Uterus (tissue), 4 donors: ENCODE measurements at places on chromosomes 2 and 18. TPM values are rescaled to one million over a fixed set of nuclear protein-coding genes. Genes with fewer than 3 reads are reported as not detected.

MYL1 gene
- total RNA-seq, result 0.88 TPM

GRCh38 chr2:172252154-172252553, 149.5 kb upstream of the DLX2 start:
- DNase-seq, result no peak

MYCN gene
- 1.3 TPM for total RNA-seq

DNA sequence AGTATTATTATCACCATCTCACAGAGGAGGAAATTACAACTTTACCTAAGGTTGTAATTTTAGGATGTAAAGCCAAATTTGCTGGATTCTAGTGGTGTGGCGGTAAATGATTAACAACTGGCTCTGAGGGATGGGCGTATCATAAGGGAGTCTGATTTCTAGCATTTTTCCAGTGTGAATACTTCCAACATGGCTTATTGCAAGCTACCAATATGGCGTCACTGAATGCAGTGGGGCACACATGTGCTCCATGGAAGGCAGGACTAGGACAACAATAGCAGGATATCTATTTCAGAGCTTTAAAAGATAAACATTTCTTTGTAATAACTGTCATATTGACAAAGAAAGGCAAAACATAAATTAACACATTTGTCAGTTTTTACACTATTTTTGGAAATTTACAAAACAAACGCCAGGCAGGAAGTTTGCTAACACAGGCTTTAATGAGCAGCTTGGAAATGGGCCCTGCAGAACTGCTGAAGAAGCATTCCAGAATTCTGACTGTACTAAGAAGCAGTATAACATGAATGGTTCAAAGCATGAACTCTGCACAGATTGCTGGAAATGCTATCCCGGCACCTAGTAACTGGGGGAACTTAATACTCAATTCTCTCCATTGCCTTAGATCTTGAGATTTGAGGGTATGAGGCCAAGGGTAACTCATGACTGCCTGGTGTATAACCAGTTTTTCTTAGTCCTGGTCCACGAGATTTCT, 439.3 kb upstream of the MAP2 start:
- DNase-seq, result no peak

KCNIP3 gene
- total RNA-seq, result 18.3 TPM

- no peak for DNase-seq
These were observed 52.3 kb upstream of the RALBP1 start for GRCh38 chr18:9422816-9423519.

SYT4 gene
- not detected for total RNA-seq
